Mesenchymal stem cell (in vitro differentiated cells and primary cell): ENCODE measurements at places on chromosomes 7 and 10.

DNA sequence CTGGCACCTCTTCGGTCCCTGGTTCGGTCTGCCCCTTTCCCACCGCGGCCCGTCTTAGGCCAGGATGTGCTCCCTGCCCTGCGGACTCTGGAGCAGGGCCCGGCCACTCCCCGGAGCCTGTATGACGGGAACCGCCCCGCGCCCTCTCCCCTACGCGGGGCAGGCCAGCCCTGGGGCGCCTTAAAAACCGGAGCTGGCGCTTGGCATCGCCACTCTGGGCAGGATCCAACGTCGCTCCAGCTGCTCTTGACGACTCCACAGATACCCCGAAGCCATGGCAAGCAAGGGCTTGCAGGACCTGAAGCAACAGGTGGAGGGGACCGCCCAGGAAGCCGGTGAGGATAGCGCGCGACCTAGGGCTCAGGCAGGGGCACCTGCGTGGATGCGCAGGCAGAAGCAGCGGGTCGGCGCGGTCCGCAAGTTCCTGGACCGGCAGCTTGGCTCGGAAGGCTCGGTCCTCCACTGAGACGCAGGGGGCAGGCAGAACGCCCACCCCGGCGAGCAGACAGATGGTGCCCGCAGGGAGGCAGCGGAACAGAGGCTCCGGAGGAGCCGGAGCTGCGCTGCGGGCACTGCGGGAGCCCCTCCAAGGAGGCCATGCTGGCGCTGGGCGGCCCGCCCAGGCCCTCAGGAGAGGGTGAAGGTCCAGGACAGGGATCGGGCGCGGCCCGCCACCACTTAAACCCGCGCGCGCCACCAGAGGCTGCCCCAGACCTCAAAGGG, at the start of gene ADIRF:
ADIRF (plus strand) TSS at position 212 of the 723 bp plus-strand sequence; CDS start at position 275, 63 bp downstream.
- H3K27ac ChIP-seq = no peak within 1 kb of the TSS
- no peak for DNase-seq
- no peaks in the 10 kb centered on the region for H3K27me3 ChIP-seq
- H3K4me3 ChIP-seq = peak within 1 kb of the TSS; percentile 81
- H3K4me1 ChIP-seq = peaks cover 34% of the 10 kb centered on the region

GRCh38 chr7:76515999-76516443, 5.7 kb downstream of the UPK3B start:
- peaks cover 12% of the 10 kb centered on the region for H3K4me1 ChIP-seq
- no peak overlapping the region for H3K27ac ChIP-seq
- no peak for DNase-seq
- no peaks in the 10 kb centered on the region for H3K27me3 ChIP-seq

DNA sequence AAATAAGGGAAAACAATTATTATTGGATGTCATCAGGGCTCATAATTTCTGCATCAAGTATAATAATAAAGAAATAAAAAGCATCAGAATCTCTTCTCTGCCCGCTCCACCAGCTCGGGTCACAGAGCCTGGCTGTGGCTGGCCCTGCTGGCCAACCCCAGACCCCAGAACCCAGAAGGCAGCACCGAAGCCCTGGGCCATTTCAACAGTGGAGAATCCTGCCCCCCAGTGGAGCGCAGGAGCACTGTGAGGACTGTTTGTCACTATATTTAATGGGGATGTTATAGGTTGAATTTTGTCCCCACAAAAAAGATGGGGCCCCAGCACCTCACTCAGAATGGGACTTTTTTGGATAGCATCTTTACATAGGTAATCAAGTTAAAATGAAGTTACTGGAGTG, 27.3 kb downstream of the DENND11 start:
- H3K27me3 ChIP-seq = no peaks in the 10 kb centered on the region
- no peaks in the 10 kb centered on the region for H3K4me1 ChIP-seq

- H3K27ac ChIP-seq = peak overlapping the region; percentile 69
- DNase-seq = peak; percentile 87
- H3K4me1 ChIP-seq = peaks cover 7% of the 10 kb centered on the region
- H3K27me3 ChIP-seq = no peaks in the 10 kb centered on the region
Measured at GRCh38 chr10:73744664-73744975, 448 bp downstream of the SEC24C start.

DNA sequence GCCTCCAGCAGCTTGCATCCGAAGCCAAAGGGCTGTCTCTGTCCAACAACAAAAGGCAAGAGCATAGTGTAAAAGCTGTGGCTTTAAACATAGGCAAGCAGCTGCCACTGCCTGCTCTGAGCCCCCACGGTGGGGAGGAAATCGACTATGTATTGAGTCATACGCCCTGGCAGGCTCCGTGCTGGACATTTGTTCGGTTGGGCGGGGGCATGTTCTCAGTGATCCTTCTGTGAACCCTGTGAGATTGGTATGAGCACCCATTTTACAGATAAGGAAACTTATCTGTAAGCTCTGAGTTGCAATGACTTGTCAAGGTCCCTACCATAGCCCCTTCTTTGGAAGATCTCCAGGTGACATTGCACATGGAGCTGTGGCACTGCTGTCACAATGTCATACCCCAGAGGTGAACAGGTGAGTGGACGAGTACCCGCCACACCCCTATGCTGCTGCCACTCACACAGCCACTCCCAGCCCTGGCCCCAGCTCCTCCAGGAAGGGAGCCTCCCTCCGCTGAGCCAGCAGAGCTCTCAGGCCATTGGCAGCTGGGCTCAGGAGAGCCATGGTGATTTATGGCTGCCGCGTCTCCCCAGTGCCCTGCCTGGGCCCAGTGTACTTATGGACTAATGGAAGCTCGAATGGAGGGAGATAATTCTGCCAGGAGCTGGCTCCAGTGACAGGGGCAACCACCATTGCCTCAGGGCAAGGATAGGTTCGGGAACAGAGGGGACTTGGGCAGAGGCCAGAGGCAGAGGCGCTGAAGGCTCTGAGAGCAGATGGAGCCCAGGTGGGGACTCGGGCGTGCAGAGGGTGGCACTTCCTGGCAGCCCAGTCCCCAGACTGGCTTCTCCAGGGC, 43.7 kb downstream of the UNC5B start:
- H3K36me3 ChIP-seq = no peaks in the 10 kb centered on the region
- peak; percentile 82 for DNase-seq
- no peak overlapping the region for H3K4me3 ChIP-seq
- H3K27me3 ChIP-seq = no peaks in the 10 kb centered on the region
- H3K27ac ChIP-seq = no peak overlapping the region

- H3K27ac ChIP-seq = no peak overlapping the region
- H3K4me3 ChIP-seq = no peak overlapping the region
- DNase-seq = no peak
- no peaks in the 10 kb centered on the region for H3K4me1 ChIP-seq
Measured at GRCh38 chr10:60872451-60872850, 71.5 kb downstream of the RHOBTB1 start.

- no peaks in the 10 kb centered on the region for H3K36me3 ChIP-seq
- no peak overlapping the region for H3K27ac ChIP-seq
- H3K4me1 ChIP-seq = peaks cover 3% of the 10 kb centered on the region
- peak overlapping the region; percentile 77 for H3K4me3 ChIP-seq
Measured at GRCh38 chr7:115477193-115477651, 553.3 kb downstream of the TFEC start.

- DNase-seq = peak; percentile 15
- no peaks in the 10 kb centered on the region for H3K36me3 ChIP-seq
- H3K4me3 ChIP-seq = no peak overlapping the region
- H3K4me1 ChIP-seq = no peaks in the 10 kb centered on the region
- no peak overlapping the region for H3K27ac ChIP-seq
Measured at GRCh38 chr10:20265146-20265545, 448.9 kb downstream of the PLXDC2 start.

DNA sequence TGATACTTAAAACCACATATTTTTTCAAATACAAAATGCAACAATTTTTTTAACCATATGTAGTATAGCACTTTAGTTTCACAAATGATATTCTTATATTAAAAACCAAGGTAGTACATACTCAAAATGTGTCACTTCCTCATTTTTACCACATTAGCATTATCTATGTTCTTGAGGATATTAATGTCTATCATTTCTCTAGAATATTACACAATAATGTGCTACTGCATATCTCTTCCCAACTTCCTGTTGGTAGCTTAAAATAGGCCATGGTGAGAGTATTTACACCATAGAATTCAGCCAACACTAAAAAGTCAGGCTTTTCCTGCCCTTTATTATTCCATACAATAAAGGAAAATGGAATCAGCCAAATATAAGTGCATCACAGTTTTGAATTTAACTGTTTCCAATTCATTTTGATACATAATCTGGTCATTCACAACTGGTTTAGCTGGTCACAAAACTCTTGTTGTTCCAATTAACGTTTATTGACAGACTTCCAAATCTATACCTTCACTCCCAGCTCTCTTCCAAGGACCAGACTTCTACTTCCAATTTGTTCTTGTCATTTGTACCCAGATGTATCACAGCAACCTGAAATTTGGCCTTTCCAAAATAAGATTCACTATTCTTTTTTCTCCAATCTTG, 20.0 kb upstream of the LRRC17 start:
- no peak overlapping the region for H3K4me3 ChIP-seq
- no peaks in the 10 kb centered on the region for H3K27me3 ChIP-seq
- no peak overlapping the region for H3K27ac ChIP-seq
- no peaks in the 10 kb centered on the region for H3K36me3 ChIP-seq

GRCh38 chr10:59898125-59898835, 8.1 kb downstream of the CCDC6 start:
- H3K27ac ChIP-seq = no peak overlapping the region
- H3K27me3 ChIP-seq = no peaks in the 10 kb centered on the region
- DNase-seq = no peak
- no peak overlapping the region for H3K4me3 ChIP-seq
- no peaks in the 10 kb centered on the region for H3K36me3 ChIP-seq

- peak; percentile 53 for DNase-seq
- H3K4me3 ChIP-seq = no peak overlapping the region
- H3K4me1 ChIP-seq = no peaks in the 10 kb centered on the region
- no peaks in the 10 kb centered on the region for H3K36me3 ChIP-seq
- H3K27me3 ChIP-seq = no peaks in the 10 kb centered on the region
Measured at GRCh38 chr7:112986256-112987031, 100.2 kb downstream of the GPR85 start.

- no peak overlapping the region for H3K4me3 ChIP-seq
- H3K36me3 ChIP-seq = no peaks in the 10 kb centered on the region
- no peaks in the 10 kb centered on the region for H3K27me3 ChIP-seq
- H3K27ac ChIP-seq = no peak overlapping the region
Measured at GRCh38 chr7:156819733-156820295, 73.2 kb downstream of the LMBR1 start.

DNA sequence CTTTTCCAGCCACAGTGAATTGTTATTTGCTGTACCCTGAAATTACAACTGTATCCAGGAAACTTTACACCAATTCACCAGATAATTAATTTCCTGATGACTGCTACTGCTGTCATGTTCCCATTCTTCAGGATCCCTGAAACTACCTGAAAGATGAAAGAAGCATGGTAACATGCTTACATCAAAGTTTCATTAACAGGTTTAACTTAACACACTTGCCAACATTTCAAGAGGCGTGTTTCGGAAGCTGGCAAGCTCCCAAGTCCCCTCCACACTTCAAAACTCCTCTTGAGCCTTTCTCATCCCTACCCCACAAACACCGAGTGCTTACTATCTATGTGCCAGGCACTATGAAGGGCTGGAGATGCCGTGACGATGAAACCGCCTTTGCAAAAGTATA, 88.6 kb downstream of the MPP7 start:
- DNase-seq = no peak
- H3K4me3 ChIP-seq = no peak overlapping the region
- no peak overlapping the region for H3K27ac ChIP-seq
- peaks cover 3% of the 10 kb centered on the region for H3K4me1 ChIP-seq
- no peaks in the 10 kb centered on the region for H3K36me3 ChIP-seq
- H3K27me3 ChIP-seq = peaks cover 45% of the 10 kb centered on the region

DNA sequence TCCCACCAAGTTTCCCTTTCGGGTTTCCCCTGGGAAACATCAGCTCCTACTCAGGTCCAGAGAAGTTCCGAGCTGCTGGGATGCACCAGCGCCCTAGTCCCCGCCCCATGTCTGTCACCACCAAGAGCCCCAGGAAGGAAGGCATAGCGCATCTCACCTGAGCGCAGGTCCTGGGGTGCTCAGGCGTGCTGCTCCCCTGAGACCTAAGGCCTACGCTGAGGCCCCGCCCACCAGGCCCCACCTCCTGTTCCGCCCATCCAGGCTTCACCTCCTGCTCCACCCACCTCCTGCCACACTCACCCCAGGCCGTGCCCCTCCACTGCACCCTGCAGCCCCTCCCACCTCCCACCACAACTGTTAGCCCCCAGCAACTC, 1.2 kb upstream of the TFR2 start:
- no peaks in the 10 kb centered on the region for H3K4me1 ChIP-seq
- peaks cover 74% of the 10 kb centered on the region for H3K27me3 ChIP-seq
- H3K36me3 ChIP-seq = no peaks in the 10 kb centered on the region
- no peak for DNase-seq
- H3K4me3 ChIP-seq = no peak overlapping the region

GRCh38 chr10:127196282-127197153, at the start of gene INSYN2A:
TSS of gene INSYN2A (minus strand) at chr10:127196591. CDS start at chr10:127176395, 20,196 bp downstream.
- H3K27ac ChIP-seq = no peak within 1 kb of the TSS
- H3K4me3 ChIP-seq = peak within 1 kb of the TSS; percentile 71
- peaks cover 28% of the 10 kb centered on the region for H3K4me1 ChIP-seq
- peaks cover 5% of the 10 kb centered on the region for H3K36me3 ChIP-seq
- peaks cover 19% of the 10 kb centered on the region for H3K27me3 ChIP-seq

GRCh38 chr7:16234493-16235146, 186.7 kb downstream of the CRPPA start:
- no peaks in the 10 kb centered on the region for H3K27me3 ChIP-seq
- DNase-seq = no peak
- H3K27ac ChIP-seq = no peak overlapping the region
- no peaks in the 10 kb centered on the region for H3K4me1 ChIP-seq
- H3K4me3 ChIP-seq = no peak overlapping the region
- no peaks in the 10 kb centered on the region for H3K36me3 ChIP-seq

- H3K27me3 ChIP-seq = no peaks in the 10 kb centered on the region
- no peaks in the 10 kb centered on the region for H3K36me3 ChIP-seq
- H3K4me1 ChIP-seq = peaks cover 1% of the 10 kb centered on the region
- DNase-seq = no peak
- H3K4me3 ChIP-seq = no peak overlapping the region
Measured at GRCh38 chr10:19952224-19953010, 136.2 kb downstream of the PLXDC2 start.

- H3K27ac ChIP-seq = no peak overlapping the region
- no peak for DNase-seq
- peaks cover 21% of the 10 kb centered on the region for H3K27me3 ChIP-seq
- no peak overlapping the region for H3K4me3 ChIP-seq
- H3K36me3 ChIP-seq = no peaks in the 10 kb centered on the region
Measured at GRCh38 chr10:124420254-124420653, 1.5 kb upstream of the OAT start.

- no peaks in the 10 kb centered on the region for H3K27me3 ChIP-seq
- H3K27ac ChIP-seq = no peak overlapping the region
- DNase-seq = peak; percentile 59
- H3K4me3 ChIP-seq = no peak overlapping the region
- H3K36me3 ChIP-seq = no peaks in the 10 kb centered on the region
- H3K4me1 ChIP-seq = no peaks in the 10 kb centered on the region
Measured at GRCh38 chr10:66180581-66181318, 745.1 kb upstream of the LRRTM3 start.

DNA sequence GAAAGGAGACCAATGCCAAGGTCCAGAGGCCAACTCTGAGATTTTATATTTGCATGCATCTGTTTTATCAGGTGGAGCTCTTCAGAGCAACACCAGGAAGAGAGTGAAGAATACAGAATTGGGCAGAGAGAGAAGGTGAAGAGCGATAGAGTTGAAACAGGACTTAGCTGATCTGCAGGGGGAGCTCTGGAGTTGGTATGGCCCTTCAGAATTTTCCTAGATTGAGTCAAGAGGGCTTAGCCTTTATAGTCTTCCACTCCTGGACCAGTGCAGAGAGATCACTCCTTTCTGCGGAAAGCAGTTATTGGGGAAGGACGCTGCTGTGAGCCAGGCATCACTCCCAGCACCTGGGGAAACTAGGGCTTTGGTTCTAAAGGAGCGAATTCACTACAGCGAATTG, 105.0 kb upstream of the DGKB start:
- no peaks in the 10 kb centered on the region for H3K36me3 ChIP-seq
- H3K4me1 ChIP-seq = no peaks in the 10 kb centered on the region
- no peaks in the 10 kb centered on the region for H3K27me3 ChIP-seq
- DNase-seq = no peak
- H3K27ac ChIP-seq = no peak overlapping the region
